ACHN (cell line): ENCODE measurements at places on chromosomes 7 and 10.

GRCh38 chr7:40647719-40648118 lies 512.9 kb downstream of the SUGCT start:
- no peak for DNase-seq

DNA sequence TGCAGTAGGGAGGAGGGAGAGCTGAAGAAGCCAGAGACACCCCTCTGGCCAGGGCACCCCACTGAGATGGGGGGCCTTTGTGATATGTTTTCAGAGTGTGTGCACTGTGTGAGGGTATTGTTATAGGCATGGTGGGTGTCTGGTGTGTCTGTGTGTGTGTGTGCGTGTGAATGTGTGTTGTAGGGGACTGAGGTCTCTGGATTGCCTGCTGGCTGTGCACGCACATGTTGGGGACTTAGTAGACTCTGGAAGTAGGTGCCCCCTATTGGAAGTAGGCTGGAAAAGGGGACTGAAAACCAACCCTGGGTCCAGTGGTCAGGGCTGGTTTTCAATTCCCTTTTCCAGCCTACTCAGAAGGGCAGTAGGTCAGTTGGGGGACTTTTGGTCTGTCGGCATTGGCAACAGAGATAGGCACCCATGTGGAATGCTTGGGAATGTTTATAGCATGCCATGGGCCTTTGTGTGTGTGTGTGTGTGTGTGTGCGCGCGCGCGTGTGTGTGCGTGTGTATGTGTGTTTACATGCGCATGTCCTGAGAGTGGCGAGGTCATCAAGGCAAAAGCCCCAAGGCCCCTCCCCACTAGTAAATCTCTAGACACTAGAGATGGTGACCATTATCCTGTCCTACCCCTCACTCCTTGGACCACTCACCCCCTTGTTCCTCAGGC lies 78.8 kb downstream of the HIF1AN start:
- DNase-seq = no peak

- peak; percentile 76 for DNase-seq
Observed at GRCh38 chr10:110547139-110547761, 20.2 kb upstream of the SMC3 start.

- no peak for DNase-seq
Observed at GRCh38 chr7:39898867-39899266, 51.2 kb upstream of the CDK13 start.

- DNase-seq = no peak
Observed at GRCh38 chr10:6607182-6607581, 27.1 kb upstream of the PRKCQ start.
